ENCODE measurements at places on chromosomes 5 and 9.

- DNase-seq: no peak
These were observed 12.7 kb upstream of the ZCCHC7 start for GRCh38 chr9:37107701-37108100.

DNA sequence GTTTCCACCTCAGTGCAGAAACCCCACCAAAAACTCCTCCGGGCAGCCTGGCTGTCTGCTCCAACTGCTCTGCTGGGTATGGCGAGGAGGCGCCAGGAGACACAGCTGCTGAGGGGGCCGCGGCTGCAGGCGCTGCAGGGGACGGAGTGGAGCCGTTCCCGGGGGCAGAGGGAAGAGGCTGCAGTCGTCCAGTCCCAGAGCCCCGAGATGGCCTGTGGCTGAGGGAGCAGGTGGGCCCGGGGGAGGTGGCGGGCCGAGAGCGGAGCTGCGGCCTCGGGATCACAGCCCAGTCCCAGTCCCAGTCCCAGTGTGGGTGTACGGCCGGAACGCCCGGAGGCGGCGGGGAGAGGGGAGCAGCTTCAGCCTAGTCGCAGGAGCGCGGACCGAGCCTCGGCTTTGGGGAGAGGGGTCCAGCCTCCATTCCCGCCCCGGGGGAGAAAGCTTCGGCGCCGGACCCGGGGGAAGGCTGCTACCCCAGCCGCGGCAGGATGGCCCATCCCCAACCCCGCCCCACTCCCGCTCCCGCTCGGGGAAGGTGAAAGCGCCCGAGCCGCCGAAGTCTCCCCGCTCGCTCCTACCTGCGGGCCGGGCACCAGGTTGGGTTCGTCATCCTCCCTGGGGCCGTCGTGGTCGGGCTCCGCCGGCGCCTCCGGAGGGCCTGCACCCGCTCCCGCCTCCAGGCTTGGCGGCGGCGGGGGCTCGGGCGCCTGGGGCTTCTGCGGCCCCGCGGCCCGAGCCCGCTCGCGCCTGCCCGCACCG is 513 bp downstream of the FAM193B start:
- DNase-seq: no peak

DNA sequence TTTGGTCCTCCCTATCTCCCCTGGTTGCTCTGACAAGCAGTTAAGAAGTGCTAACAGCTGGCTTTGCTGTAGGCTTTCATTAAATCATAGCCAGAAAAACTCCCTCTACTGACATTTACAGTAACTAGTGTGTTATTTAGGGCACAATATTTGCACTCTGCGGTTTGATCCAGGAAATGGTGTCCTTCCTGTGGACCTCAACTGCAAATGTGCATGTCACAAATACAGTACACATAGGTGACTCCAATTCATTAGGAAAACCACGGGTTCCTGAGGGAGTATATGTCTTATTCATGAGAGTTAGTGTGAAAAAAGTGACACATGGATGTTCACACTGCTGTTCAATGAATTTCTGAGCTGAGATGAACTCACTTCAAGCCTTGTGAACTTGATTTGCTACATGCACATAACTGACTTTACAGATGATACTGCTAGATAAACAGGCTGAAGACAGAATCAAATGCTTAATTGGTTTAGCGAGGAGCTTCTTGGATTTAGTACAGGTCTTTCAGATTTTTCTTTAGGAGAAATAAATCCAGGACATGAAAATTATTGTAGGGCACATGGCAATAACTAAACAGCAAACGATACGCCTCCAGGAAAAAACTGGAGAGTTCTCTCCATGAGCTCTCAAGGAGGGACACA is 281.5 kb downstream of the EFNA5 start:
- no peak for DNase-seq

DNA sequence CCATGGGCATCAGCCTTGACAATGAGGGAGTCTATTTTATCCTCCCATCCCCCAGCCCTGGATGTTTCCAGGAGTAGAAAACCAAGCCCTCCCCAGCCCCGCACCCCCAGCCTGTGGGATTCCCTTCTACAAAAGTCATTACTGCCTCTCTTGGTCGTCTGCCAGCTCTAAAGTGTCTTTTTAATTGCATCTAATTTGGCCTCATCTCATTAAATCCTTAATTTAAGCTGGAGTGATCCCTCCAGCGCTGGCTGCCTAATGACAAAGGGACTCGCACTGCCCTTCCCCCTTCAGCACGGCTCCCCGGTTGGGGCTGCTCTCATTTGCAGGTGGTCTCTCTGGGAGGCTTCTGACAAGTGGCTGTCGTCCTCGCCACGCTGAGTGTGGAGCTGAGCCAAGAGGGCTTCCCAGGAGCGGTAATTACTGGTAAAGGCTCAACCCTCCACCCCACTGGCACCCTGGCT is 107.9 kb upstream of the ALDH1B1 start:
- DNase-seq: no peak

GRCh38 chr9:75063556-75064305 is 24.2 kb downstream of the NMRK1 start:
- no peak for DNase-seq

DNA sequence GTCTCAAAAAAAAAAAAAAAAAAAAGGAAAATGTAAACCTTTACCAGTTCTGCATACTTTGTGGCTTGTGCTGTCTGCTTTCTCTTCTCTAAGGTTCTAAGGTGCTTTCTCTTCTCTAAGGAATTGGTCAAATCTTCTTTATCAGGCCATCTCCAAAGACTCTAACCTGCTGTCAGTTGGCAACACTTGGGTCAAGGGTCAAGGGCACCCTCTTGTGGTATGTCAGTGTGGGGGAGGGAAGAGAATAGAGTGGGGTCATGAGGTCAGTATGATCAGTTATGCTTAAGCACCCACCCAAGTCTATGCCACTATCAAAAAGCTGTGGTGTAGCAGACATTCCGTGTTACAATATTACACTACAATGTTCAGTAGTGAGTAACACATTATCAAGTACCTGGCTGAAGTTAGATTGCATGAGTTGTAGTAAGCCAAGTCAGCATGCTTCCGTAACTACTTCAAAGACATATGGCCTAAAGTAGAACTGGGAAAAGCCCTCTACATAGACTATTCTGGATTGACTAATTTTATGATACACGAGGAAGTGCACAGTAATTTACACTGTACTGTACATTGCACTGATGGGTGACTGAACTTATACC is 25.0 kb upstream of the CCL28 start:
- no peak for DNase-seq

GRCh38 chr5:81424728-81425127 is 30.8 kb upstream of the ACOT12 start:
- DNase-seq: no peak

DNA sequence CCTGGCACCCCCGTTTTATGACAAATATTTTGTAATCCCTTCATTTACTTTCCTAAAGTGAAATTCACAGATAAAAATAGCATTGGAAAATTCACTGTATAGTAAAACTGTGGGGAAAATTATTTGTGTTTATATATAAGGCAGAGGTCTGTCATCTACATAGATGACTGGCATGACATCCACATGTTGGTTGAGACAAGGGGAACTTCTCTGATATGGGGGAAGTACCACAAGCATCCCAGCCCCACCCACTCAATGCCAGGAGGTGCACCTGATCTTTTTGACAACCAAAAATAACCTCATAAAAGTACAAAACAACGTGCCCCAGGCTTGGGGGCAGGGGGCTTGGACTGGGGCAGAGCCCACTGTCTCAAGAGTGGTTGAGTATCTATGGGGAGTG is 6.3 kb upstream of the TDRD7 start:
- no peak for DNase-seq

DNA sequence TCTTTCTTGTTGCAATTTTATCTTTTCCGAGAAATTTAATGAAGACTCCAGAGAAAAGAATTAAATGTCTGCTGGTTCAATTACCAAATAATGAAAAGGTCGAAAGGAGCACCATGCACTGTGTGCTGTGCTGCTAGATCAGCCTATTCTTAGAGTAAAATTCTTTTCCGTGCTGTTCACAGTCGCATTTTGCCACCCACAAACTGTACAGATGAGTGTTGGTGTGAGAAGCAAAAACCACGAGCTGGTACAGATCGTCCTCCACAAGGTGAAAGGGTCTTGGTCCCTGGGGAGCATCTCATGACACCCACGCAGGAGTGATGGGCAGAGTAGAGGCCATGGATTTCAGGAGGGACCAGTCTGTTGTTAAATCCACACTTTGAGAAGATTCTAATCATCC is 143.8 kb upstream of the PUM3 start:
- DNase-seq: no peak

- DNase-seq: no peak
These were observed 38.3 kb downstream of the FNIP1 start for GRCh38 chr5:131758520-131758900.

DNA sequence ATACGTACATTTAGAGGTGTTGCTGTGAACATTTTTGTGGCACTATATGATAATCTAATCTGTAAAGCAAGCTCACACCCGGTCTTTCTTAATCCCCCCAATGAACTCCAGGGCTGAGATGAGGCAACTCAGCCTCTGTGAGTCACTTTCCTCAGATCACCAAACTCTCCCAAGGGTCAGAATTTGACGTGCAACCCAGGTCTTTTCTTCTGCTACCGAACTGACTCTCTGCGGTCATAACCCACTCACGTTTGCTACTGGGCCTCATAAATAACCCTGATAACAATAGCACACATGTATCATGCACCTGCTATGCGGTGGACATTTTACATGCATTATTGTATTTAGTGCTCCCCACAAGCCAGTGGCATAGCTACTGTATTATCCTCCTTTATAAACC is 153.1 kb downstream of the DROSHA start:
- DNase-seq: no peak

DNA sequence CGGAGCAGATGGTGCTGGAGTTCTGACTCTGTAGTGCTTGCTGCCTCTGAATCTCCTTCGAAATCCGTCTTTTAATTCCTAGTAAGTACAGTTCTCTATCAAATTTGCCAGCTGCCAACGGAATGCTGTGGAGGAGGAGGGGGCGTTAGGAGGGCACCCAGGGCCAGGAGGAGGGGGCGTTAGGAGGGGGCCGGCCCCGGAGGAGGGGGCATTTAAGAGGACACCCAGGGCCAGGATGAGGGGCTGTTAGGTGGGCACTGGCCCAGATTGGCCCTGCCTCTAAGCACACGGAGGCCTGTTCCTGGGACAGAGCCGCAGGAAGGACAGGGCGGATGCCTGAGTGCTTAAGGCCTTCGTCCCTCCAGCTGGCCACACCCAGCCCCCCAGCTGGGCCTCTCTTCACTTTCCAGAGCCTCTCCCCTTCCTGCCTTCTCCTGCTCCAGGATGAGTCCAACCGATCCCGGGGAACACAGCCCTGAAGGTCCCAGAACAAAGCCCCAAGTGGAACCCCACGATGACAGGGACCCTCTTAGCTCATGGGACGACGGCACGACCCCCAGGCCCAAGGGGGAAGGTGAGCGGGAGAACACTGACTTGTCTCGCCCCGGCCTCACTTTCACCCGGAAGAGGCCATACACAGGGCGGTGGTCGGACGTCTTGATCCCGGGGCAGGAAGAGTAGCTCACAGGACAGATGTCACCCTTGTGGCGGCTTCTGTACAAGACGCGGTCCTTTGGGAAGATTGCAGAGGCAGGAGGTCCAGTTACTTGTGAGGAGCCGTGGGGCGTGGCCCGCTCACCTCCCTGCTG is 9.8 kb downstream of the INPP5E start:
- DNase-seq: no peak

DNA sequence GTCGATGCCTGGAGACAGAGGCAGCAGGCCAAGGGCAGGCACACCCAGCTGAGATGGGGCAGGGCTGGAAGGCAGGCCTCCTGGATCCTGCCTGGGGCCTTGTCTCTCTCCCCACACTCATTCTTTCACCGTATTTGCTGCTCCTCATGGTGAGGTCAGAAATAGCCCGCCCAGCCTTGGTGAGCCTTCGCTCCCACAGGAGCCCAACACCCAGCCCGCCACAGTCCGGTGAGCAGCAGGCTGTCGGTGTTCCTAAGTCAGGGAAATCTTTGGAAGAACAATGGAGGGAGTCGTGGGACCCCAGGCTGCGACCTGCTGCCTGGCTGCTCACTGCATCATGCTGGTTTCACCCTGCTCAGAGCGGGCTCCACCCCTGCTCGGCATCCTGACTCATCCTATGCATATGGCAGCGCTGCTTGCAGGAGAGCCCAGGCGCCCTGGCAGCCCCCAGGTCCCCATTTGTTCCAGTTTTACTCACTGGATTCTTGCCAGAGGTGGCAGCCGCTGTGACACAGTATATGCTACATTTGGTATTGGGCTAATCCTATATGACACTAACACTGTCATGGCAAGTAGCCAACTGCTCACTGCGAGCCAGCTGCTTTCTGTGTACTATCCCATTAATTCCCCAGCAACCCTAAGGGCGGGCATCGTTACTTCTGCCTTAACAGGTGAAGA is 53.2 kb upstream of the NCS1 start:
- DNase-seq: no peak

- DNase-seq: no peak
These were observed 616 bp downstream of the IL11RA start for GRCh38 chr9:34652602-34653000.

- no peak for DNase-seq
These were observed 16.3 kb downstream of the PRXL2C start for GRCh38 chr9:96638606-96639364.

- DNase-seq: no peak
These were observed 225.3 kb downstream of the NTRK2 start for GRCh38 chr9:84894859-84895258.

- no peak for DNase-seq
These were observed 47.1 kb upstream of the CTSL start for GRCh38 chr9:87678650-87679355.

- no peak for DNase-seq
These were observed 356.8 kb downstream of the SPOCK1 start for GRCh38 chr5:137142346-137142745.

DNA sequence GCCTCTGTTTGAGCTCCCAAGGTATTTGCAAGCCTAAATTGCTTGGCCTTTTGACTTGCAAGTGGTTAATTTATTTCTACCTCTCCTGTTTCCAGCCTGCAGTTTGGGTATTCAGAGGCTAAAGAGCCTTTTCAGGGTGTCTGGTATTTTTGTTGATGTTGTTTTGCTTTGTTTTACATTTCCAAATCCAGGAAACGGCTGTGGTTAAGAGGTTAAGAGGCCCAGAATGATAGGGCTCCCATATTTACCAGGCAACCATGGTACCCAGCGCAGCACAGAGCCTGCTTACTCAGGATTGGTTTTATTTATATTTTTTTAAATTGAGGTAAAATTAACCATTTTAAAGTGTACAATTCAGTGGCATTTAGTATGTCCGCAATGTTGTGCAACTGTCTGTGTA is 92.1 kb downstream of the PDZD2 start:
- DNase-seq: no peak

Measured in stimulated activated CD8-positive, alpha-beta memory T cell treated with anti-CD3 and anti-CD28 coated beads, Interleukin-2, amount 100 ng/mL, for 1 hour (primary cell).